ENCODE measurements at places on chromosomes 11 and 22.
A peak's percentile ranks its signal among the peaks of the same experiment; 100 is the strongest.

GRCh38 chr11:27475622-27476021, 3.0 kb upstream of the LGR4 start:
- no peak for DNase-seq

GRCh38 chr11:133823211-133823610, 22.1 kb downstream of the SPATA19 start:
- no peak for DNase-seq

GRCh38 chr11:117076941-117077691, 21.1 kb downstream of the SIK3 start:
- DNase-seq = no peak

- no peak for DNase-seq
Measured at GRCh38 chr11:63768237-63769041, at the start of gene ZFTA. Gene ZFTA, minus strand, starts transcription at chr11:63768775. Its CDS starts 153 bp downstream, at chr11:63768622.

DNA sequence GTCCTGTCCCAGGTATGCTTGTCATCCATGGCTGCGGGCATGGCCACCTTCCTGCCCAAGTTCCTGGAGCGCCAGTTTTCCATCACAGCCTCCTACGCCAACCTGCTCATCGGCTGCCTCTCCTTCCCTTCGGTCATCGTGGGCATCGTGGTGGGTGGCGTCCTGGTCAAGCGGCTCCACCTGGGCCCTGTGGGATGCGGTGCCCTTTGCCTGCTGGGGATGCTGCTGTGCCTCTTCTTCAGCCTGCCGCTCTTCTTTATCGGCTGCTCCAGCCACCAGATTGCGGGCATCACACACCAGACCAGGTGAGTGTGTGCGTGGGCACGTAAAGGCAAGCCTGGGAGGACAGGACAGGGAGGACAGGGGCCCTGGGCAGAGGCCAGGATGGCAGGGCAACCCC, 42.4 kb downstream of the SLCO2B1 start:
- DNase-seq = no peak

DNA sequence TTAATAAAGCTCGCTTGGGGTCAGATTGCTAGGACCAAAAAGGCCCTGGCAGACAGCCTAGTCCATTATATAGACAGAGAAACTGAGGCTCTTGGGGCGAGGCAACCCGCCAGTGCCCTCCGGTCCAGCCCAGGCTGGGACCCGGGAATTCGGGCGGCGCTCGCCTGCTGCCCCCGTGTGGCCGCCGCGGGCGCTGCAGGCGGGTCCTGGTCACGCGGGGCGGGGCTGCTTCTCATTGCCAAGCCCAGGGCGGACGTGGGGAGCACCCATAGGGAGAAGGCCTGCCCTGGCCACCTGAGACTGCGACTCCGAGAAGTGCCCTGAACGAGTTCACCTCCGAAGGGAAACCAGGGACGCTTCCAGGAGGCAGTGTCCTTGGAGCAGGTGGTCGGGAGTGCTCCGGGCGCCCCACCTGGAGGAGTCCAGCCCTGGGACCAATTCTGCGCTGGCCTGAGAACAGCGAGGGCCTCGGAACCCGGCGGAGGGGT, 36.0 kb upstream of the CSNK1E start:
- no peak for DNase-seq

GRCh38 chr11:115384236-115384635, 120.0 kb downstream of the CADM1 start:
- no peak for DNase-seq

DNA sequence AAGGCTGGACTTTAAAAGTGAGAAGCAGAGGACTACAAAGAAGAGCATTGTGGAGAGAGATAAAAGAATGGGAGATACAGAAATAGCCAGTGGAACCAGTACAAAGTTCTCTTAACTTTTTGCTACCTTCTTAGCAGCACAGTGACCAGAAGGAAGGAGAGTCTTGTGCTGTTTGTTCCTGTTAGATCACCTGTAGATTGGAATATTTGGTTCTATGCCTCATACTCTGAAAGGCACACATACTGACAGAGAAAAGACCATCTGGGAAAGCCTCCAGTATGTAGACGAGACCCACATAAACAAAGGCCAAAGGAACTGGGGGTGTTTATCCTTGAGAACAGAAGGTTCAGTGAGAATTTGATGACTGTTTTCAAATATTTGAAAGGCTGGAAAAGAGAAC, 18.7 kb downstream of the RNF141 start:
- DNase-seq = no peak

DNA sequence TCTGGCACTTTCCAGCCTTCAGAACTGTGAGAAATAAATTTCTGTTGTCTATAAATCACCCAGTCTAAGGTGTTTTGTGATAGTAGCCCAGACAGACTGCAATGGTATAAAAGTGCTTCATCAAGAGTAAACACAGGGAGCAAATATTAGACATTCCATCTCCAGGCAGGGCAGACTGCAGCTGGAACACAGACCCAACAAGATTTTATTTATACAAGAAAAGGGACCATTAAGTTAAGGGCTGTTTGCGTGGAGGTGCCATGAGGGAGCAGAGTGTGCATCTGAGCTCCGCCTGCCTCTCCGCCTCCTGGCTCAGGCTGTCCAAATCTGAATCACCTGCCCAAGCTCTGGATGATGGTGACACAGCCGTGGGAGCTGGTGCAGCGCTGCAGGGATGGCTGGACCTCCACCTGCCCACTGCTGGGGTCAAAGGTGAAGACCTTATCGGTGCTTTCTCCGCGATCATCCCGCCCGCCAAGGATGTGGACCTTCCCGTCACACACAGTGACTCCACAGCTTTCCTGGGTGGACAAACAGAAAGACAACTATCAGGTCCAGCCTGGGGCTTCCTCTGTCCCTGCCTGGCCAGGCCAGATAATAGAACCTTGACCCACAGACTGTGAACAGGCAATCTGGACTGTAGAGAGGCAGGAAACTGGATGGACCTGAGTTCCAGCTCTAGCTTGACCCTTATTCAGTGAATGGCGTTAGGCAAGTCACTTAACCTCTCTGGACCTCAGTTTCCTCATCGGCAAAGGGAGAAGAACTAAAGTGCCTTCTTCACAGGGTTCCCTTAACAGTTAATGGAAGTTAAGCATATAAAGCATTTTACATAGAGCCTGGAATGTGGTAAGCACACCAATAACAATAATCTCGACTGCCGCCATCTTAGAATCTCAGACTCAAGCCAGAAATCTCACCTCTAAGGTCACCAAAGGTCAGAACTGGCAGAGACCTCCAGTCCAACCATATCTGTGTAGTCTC, 10.5 kb downstream of the KLHL35 start:
- no peak for DNase-seq

DNA sequence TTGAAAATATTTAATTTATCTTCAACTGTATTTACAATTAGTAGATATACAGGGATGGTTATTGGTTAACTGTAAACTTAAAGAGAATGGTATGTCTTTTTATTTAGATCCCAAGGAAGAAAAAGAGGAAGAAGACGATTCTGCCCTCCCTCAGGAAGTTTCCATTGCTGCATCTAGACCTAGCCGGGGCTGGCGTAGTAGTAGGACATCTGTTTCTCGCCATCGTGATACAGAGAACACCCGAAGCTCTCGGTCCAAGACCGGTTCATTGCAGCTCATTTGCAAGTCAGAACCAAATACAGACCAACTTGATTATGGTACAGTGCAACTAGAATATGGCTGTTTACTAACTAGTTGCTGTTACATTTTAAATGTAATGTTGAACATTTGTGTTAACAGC, 12.7 kb upstream of the CNTF start:
- no peak for DNase-seq

DNA sequence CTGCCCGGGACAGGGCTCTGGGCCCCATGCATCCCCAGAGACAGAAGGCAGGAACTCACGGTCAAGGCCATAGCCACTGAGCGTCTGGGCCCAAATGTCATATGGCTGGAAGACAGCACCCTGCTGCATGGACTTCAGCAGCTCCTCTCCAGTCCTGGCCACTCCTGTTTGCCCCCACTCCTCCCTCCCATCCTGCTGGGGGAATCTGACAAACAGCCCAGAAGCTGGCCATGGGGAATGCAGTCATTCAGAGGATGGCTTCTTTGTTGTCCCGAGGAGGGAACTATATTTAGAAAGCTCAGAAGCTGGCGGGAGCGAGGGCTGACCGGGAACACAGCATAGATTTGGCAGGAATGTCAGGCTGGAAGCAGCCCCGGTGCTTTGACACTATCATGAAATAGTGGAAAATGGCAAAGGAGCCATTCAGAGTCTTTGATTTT, 35.0 kb downstream of the DKK3 start:
- DNase-seq = peak; percentile 56

DNA sequence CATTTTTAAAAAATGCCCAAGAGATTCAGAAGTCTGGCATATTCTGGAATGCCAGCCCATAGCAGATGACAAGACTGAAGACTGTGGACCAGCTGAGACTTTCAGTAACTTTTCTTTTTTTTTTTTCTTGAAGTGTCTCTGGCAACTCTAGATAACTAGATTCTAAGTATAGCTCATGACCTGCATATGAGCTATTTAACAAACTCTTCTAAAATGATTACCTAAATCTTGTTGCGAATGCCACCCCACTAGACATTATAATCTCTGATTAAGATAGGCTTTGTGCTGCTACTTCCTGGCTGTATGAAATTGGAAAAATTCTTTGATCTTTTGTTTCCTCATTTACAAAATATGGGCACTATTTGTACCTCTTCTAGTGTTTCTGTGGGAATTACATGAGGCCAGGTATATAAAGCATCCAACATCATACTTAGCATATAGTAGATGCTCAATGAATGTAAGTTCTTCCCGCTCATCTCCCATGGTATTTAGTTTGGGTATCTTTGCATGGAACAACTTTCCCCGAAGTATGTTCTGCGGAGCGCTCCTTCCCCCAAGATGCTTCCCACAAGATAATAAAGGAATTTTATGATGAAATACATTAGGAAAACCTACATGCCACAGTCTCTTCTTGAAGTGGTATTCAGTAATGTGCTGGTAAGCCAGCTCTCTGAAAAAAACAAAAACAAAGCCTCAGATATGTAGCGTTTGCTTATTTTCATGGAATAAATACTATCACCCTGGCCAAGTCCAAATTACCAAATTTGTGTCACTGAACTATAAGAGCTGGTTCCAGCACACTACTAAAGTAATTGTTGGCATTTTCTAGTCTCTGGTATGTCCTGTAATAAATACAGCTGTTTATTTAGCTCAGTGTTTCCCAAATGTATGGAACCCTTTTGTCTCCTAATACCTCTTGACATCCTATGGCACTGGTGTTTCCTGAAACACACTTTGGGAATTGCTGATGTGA, 86.8 kb upstream of the TIMP3 start:
- no peak for DNase-seq

DNA sequence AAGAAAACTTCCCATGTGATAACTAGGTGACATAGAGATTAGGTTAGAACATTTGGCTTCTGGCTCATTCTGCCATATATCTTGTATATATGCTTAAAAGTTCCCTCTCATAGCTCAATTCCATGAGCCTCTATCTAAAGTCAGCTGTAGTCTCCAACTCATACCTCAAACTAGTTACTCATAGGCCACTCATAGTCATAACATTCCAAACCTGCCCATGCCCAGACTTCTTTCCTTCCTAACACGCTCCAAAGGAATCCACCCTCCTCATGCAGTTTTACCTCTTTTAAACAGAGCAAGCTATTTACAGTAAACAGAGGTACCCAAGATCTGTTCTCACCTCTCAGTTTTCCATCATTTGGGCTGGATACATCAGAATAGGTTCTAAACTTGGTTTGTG, 39.4 kb downstream of the GLYATL2 start:
- no peak for DNase-seq

GRCh38 chr11:18285841-18286240, 19.8 kb downstream of the SAA1 start:
- no peak for DNase-seq

- peak; percentile 80 for DNase-seq
Measured at GRCh38 chr11:47415949-47416472, 7.6 kb downstream of the SLC39A13 start.

GRCh38 chr11:19089421-19089820, 27.5 kb upstream of the ZDHHC13 start:
- no peak for DNase-seq

- DNase-seq = no peak
Measured at GRCh38 chr11:122248939-122249338, 132.9 kb upstream of the BLID start.

GRCh38 chr22:44213489-44214043, 32.8 kb downstream of the PARVG start:
- DNase-seq = no peak

GRCh38 chr11:119714590-119714989, 14.4 kb downstream of the NECTIN1 start:
- no peak for DNase-seq

- DNase-seq = no peak
Measured at GRCh38 chr22:45670981-45671782, 452 bp upstream of the ATXN10 start.

- no peak for DNase-seq
Measured at GRCh38 chr11:130890039-130890745, 26.1 kb downstream of the SNX19 start.

DNA sequence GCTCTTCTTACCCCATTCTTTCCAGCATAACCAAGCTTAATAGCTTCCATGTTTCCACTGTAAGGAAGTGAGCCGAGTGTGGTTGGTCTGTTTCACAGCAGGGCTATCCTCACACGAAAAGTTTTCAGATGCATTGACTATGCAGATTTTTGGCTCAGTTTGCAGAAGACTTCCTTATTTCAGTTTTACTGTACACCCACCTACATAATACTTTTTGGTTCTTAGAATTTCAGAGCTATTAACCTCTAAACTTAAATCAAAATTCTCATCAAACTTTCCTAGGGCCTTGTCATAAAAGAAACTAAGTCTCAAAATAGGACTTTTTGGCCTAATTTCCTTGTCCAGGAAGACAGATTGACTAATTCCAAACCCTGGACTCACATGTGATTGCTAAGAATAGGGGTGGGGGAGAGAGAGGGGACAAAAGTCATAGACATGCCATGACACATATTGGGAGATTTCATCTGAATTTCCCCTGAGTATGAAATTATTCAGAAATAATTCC, 7.3 kb upstream of the EHF start:
- DNase-seq = no peak

- no peak for DNase-seq
Measured at GRCh38 chr11:41403458-41403857, 56.0 kb downstream of the LRRC4C start.

GRCh38 chr11:110079726-110080125, 13.5 kb upstream of the ZC3H12C start:
- DNase-seq = no peak

All from thoracic aorta (tissue), 2 donors.